NCI-H1417 (cell line): ENCODE measurements at places on chromosomes 1 and 21.

DNA sequence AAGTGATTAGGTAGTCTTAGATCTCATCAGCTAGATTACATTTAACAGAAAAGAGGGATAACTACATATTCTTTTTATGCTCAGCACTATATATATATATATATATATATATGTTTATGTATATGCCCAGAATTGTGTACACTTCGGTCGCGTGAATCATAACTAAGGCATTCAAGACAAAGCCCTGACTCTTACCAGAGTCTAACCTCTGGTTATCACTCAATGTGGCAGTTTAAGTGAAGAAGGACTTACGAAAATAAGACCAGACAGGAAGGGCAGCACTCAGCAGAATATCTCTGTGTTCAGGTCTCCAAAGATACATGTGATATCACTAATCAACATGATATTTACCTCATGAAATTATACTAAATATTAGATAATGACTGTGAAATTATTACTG is 1326.7 kb downstream of the MRPL39 start:
- no peak for DNase-seq

DNA sequence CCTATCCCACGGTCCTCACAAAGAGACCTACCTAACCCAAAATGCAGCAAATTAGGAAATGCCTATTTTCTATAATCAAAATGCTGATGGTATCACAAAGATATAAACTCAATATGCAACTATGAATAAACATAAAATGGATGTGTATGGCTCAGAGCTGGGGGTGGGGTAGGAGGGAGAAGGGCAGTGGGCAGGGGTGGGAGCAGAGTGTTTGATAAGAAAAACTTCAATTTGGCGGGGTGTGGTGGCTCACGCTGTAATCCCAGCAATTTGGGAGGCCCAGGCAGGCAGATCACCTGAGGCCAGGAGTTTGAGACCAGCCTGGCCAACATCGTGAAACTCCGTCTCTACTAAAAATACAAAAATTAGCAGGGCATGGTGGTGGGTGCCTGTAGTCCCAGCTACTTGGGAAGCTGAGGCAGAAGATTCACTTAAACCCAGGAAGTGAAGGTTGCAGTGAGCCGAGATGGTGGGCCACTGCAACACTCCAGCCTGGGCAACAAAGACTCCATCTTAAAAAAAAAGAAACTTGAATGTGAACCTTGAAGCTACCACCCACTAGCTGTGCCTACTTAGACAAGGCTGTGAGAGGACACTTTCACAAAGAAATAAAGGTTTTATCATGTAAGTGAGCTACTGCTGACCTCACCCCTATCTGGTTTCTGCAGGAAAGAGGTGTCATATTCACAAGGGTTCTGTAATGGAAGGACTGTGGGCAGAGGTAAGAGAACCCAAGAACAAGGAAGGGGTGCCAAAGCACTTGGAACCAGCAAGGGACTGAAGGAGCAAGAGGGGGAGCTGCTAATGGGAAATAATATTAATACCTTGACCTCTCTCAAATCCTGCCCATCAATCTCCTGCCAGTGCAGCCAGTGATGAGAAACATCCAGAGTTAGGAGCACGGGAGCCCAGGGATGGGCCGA is 53.0 kb downstream of the HLCS start:
- no peak for DNase-seq

DNA sequence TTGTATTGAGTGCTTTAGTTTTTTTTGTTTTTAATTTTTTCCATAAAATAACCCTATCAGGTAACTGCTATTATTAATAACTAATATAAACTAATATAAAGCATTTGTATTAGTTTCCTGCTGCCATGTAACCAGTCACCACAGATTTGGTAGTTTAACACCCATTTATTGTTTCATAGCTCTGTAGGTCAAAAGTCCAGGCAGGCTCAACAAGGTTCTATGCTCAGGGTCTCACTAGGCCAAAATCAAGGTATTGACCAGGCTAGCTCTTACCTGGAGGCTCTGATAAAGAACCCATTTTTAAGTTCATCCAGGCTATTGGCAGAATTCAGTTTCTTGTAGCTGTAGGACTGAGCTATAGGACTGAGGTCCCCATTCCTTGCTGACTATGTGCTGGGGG is 189.4 kb downstream of the DAB1 start:
- DNase-seq: no peak

DNA sequence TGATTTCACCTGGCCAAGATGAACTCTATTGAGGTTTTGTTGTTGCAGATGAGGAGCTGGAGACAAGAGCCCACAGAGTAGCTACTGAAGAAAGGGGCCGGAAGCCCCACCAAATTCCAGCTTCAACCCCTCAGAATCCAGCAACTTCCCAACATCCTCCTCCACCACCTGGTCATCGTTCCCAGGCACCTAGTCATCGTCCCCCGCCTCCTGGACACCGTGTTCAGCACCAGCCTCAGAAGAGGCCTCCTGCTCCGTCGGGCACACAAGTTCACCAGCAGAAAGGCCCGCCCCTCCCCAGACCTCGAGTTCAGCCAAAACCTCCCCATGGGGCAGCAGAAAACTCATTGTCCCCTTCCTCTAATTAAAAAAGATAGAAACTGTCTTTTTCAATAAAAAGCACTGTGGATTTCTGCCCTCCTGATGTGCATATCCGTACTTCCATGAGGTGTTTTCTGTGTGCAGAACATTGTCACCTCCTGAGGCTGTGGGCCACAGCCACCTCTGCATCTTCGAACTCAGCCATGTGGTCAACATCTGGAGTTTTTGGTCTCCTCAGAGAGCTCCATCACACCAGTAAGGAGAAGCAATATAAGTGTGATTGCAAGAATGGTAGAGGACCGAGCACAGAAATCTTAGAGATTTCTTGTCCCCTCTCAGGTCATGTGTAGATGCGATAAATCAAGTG is 14.3 kb downstream of the CD2 start:
- DNase-seq: no peak

- no peak for DNase-seq
Measured at GRCh38 chr1:229370601-229371021, 27.8 kb upstream of the CCSAP start.

- no peak for DNase-seq
Measured at GRCh38 chr1:6738987-6739676, 37.5 kb upstream of the DNAJC11 start.
